ENCODE measurements at places on chromosomes 4 and X.

DNA sequence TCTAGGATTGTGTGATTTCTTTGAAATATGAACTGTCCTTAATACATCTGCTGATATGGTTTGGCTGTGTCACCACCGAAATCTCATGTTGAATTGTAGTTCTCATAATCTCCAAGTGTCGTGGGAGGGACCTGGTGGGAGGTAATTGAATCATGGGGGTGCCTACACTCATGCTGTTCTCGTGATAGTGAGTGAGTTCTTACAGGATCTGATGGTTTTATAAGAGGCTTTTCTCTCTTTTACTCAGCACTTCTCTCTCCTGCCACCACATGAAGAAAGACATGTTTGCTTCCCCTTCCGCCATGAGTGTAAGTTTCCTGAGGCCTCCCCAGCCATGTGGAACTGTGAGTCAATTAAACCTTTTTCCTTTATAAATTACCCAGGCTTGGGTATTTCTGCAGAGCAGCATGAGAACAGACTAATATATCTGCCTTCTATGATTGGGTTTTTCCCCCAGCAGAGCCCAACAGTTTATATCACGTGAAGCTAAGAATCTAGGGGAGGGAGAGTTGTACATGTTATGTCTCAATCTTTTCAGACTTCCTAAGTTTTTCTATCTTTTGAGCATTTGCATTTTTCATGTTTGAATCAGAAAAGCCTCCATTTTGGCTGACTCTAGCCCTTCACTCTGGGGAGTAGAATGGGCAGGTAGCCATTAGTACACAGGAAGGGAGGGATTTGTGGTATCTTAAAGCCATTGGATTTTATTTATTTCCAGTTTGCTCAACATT lies 58.9 kb downstream of the PLAC1 start:
- DNase-seq = no peak

GRCh38 chrX:40100537-40101429 lies 3.0 kb upstream of the BCOR start:
- no peak for DNase-seq

DNA sequence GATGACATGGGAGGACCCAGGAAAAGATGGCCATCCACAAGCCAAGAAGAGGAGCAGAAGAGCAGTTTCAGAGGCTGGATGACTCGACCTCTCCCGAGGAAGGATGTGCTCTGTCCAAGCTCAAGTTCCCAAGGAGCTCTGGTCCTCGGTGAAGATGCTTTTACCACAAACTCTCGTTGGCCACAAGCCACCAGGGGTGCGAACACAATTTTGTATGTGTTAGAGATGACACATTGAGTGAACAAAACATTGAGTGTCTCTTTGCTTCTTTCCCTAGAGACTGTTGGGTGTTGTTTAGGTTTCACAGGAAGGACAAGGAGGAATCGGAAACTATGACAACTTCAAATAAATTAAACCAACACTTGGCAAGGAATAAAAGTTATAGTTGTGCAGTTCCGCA lies 26.3 kb downstream of the FGFBP1 start:
- DNase-seq = no peak

DNA sequence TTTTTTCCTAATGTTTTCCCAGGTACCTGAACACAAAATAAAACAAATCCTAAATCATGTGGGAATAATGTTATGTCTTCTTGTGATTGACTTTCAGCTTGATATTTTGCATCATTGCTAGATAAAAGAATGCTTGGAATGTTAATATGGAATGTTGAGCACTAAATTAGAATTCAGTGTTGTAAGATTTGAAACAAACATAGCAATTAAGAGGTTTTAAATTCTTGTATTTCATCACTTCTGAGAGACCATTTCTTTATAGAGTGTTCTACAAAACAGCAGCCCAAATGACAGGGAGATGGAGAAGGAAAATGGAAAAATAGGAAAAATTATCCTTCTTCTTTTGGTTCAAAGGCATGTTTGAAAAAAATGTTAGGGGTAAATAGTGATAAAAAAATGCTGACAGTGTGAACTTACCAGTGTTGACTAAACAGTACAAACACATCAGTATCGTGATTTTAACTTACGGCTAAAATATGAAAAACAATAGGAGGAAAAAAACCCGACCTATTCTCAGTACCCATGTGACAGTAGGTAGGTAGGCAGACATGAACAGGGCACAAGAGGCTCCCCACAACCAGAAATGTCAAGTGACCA lies 102.6 kb upstream of the PDE5A start:
- DNase-seq = no peak

DNA sequence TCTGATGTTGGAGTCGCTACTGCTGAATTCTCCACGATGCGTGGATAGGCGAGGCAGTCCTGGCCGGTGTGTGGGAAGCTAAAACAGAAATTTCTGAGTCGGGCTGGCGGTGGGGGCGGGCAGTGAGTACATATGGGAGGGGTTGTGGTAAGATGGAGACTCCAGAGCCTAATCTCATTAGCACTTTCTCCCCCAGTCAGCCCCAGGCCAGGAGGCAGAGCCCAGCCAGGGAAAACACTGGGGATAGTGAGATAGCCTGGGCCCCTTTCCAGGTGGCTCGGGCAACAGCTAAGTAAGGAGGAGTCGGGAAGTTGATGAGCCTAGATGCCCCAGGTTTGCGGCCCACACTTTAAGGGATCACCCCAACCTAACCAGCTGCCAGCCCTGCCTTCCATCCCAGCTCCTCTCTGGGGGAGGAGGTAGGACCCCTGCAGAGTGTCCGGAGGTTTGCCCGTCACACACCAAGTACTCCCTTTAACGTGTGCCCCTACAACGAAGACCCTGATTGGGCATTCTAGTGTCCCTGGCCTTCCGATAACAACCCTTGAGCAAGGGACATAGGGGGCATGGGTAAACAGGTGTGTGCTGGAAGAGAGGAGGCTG lies 2.4 kb upstream of the LOC101059915 start:
- no peak for DNase-seq
